ENCODE measurements at places on chromosomes 4 and X.

- DNase-seq: no peak
Observed at GRCh38 chrX:100048156-100048555, 361.9 kb downstream of the PCDH19 start.

DNA sequence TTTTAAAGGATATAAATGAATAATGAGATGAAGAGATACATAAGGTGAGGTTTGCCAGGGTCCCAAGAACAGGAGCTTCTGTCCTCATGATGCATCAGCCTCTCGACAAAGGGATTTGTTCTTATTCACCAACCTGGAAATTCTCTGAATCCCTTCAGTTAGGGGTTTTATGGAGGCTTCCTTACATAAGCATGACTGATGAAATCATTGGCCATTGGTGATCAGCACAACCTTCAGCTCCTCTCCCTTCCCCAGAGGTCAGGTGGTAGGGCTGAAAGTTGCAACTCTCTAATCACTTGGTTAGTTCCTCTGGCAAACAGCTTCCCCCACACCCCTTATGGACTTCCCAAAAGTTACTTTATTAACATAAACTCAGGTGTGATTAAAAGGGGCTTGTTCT lies 222.0 kb downstream of the SPRY1 start:
- DNase-seq: no peak

GRCh38 chr4:144451766-144452450 lies 194.0 kb upstream of the HHIP start:
- no peak for DNase-seq

DNA sequence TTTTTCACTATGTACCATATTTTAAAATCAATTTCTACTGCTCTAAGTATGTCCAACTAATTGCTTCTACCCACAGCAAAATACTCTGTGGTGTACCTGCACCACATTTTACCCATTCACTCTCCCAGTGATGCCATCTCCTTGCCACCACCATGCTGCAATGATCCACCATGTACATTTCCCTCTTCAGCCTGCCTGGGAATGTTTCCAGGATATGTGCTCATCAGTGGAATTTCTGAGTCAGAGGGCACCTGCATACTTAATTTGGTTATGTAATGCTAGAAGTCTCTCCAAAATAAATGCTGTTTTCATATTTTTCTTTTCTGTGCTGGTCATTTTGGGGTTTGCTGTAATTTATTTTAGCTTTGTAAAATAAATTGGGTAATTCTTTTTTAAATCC lies 33.2 kb upstream of the OCIAD2 start:
- no peak for DNase-seq

DNA sequence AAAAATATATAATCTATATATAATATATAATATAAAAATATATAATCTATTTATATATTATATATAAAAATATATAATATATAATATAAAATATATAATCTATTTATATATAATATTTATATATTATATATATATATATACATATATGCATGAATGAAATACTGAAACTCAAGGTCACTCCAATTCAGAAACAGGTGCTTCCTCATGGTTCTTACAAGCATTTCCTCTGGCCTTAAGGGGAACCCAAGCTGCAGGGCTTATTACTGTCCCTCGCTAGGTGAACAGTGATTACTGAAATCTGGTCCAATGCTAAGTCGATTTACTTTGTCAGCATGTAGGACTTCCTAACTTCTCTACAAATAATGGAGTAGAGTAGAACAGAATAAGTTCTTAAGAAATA lies 174.3 kb downstream of the GPM6A start:
- no peak for DNase-seq

DNA sequence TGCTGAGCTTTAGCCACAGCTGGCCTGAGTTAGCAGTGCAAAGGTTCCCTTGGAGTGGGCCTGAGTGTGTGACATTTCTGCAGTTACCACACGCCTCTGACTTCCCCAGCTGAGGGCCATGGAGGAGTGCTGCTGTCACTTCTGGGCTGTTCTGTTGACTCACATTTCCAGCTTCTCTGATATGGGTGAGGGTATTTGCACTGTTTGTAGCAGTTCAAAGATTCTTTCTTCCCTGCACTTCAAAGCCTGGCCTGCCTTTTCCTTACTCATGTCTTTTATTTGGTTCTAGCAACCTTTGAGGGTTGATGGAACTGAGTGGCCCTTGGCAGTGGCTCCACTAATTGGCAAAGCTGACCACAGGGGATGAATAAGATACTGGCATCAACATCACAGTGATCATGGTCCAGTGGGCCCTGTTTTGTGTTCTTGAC lies 26.4 kb upstream of the SCML1 start:
- DNase-seq: no peak

- no peak for DNase-seq
Observed at GRCh38 chr4:166594326-166594946, 639.9 kb downstream of the SPOCK3 start.

DNA sequence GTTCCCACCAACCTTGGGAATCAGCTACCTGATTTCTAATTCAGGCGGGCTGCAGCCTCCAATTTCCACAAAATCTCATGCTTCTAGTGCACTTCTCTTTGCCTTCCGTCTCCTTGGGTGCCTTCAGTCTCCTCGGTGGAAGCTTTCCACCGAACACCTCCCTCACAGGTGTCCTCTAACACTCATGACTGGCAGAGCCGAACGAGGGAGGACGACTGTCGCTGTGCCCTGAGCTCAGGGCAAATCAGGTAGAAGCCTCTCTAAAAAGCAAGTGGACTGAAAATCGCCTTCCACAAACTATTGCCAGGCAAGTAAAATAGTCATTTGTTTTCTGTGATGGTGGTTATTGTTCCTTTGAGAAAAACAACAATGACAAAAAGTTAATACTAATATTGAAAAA lies 176.1 kb upstream of the PPARGC1A start:
- DNase-seq: no peak

DNA sequence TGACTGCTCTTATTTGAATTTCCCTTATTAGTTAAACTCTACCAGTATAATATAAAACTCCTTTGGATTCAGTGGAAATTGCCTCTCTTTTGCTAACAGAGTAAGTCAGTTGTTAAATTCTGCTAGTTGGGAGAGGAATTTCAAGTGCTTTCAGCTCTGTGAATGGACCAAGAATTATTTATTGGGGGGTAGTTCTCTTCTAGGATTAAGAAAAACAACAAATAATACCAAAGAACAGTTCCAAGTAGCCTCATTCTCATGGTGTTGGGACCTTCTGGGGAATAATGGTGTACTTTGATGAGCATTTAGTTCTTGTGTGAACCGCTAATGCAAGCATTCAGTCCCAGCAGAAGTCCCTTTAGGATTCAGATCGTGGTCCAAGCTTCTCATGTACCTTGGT lies 11.6 kb downstream of the SPARCL1 start:
- DNase-seq: no peak

GRCh38 chr4:86791126-86791525 lies 58.1 kb downstream of the SLC10A6 start:
- no peak for DNase-seq

GRCh38 chr4:45578874-45579273 lies 545.0 kb downstream of the GABRG1 start:
- DNase-seq: no peak

GRCh38 chrX:110051559-110051958 lies 48.6 kb downstream of the TMEM164 start:
- DNase-seq: no peak

- no peak for DNase-seq
Observed at GRCh38 chr4:159101988-159102621, 774 bp upstream of the RAPGEF2 start.

DNA sequence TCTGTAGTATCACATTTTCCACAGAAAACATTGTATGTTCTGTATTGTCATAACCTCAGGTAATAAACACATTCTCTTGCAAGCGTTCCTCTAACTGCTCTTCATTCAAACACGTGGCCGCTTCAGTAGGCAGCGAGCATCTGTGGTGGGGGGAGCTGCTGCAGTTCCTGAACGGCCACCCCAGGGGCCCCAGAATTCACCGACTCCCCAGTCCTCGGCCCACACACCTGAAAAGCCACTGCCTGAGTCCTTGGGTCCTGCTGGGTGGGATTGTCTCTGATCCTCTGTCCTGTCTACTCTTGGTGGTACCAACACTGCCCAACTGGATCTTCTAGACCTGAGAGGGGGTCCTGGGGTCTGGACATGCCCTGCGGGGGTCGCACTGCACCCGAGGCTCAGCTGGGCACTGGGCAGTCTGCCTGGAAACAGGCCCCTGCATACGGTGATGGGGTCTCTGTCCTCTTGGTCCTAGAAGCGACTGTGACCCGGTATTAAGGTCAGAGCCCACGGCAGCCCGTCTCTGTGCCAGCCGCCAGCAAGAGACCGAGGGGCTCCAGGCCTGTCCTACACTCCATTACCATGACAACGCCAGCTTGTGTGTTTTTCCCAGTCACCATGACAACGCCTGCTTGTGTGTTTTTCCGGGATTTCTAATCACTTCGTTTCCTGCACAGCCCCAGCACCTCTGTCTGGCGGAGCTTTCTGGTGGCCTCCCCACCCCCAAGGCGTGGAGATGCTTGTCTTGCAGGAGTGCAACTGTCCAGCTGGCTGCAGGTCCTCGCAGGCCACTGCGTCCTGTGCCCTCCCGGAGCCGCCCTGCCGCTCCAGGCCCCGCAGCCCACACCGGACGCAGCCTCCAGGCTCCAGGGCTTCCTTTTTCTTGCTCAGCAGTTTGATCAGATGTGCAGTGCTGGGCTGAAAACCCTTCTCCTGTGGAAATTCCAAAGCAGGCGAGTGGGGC lies 16.0 kb downstream of the CTBP1 start:
- no peak for DNase-seq

DNA sequence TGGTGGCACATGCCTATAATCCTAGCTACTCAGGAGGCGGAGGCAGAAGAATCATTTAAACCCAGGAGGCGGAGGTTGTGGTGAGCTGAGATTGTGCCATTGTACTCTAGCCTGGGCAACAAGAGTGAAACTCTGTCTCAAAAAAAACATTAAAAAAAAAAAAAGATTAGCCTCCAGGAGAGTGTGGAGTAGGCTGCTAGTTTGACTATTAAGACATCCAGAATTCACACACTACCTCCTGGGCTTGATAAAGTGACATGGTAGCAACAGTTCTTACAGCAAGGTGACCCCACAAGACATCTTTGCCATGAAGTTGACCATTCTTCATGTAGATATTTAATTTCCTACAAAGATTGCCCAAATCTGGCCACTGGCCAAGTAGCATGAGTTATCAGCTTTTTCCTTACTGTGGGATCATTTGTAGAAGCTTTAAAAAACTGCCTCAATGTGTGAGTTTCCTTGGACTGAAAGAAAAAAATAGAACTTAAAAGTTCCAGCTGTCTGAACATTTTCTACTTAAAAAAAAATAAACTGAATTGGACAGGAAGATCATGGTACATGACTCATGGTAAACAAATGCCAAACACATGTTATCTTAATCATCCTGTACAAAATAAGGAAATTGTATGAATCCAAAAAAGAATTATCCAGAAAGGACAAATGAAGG lies 35.3 kb upstream of the SPRY1 start:
- no peak for DNase-seq

DNA sequence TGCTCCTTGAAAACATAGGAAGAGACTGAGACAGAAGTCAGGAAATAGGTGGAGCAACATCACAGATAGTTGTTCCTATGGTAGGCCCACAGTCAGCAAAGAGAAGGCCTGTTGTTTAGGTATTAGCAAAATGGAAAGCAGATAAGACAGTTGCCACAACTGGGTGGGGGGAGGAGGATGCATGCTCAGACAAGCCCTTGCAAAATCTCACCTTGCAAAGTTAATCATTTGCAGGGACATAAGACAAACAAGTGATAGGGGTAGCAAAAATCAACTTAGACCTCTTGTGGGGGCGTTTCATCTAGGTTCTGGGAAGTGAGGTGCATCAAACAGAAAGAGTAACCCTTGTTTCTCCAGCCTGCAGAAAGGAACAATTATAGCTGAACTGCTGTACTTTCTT lies 30.7 kb downstream of the SERPINA7 start:
- no peak for DNase-seq

GRCh38 chr4:186161138-186161537 lies 30.2 kb upstream of the CYP4V2 start:
- no peak for DNase-seq

- no peak for DNase-seq
Observed at GRCh38 chr4:3673716-3674478, 92.3 kb upstream of the ADRA2C start.

GRCh38 chr4:187073820-187074219 lies 350.2 kb upstream of the FAT1 start:
- DNase-seq: no peak

DNA sequence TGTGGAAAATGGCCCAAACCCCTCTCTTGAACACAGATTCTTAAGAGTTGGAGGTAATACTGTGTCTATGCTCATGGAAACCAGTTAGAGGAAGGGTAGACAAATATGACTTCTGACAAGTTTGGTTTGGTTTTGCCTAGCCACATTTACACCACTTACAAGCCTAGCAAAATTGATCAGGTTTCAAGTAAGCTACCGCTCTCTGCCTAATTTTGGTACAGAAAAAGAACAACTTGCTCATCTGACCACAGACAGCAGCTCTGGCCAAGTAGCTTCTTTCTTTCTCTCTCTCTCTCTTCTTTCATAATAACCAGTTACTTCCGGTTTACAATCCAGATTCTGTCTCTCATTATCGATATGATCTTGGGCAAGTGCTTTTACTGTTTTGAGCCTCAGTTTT lies 260.0 kb downstream of the GLUD2 start:
- DNase-seq: no peak

DNA sequence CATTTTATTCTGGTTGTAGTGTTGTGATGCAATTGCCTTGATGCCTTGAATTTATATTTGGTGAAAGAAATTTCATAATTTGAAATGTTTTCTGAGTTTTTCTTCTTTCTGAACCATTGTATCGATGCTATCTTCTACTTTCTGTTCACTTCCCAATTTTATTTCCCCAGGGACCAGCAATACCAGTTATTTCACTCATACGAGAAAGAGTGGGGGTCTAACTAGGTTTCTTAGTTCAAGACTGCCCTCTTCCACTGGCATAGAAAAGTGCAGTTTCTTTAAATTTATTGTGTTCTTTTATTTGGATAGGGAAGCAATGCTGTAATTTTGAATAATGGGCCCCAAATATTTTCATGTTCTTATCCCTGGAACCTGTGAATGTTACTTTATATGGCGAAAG lies 544.0 kb upstream of the ADGRL3 start:
- DNase-seq: peak; percentile 2

DNA sequence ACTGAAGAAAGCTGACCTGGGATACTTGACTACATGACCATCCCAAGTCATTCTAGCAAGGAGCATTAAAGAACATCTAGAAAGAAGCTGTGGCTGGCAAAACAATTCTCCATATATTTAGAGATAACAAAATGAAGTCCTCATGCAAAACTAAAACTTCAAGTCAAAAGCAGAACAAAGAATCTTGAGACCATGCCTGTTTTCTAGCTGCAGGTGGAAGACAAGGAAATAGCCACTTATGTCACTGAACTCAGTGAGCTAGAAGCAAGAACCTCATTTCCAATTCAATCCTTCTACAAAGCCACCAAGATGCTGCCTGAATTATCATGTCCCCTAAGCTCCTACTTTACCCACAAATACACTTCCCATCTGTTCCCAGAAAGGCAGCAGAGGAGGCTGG lies 13.8 kb downstream of the USP46 start:
- no peak for DNase-seq

DNA sequence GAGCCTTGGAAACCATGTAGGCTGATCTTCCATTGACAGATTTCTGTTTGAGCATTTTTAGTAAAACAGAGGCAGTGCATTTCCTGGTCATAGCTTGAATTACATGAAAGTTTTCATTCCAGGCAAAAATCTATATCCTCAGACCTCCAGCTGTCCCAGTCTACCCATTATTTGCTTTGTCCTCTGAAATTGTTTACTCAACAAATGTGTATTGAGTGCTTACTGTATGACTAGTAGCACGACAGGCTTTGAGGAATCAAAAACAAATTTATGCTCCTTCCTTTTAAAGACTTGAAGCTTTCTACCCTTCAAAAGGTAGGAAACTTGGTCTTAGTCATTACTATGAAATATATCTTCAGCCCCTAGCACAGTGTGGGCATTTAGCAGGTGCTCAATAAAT lies 307.9 kb upstream of the IGFBP7 start:
- DNase-seq: no peak

Data from NCI-H524 treated with DMSO at 0.1 percent for 48 hours (cell line).